ENCODE measurements at places on chromosomes 5 and 9.

DNA sequence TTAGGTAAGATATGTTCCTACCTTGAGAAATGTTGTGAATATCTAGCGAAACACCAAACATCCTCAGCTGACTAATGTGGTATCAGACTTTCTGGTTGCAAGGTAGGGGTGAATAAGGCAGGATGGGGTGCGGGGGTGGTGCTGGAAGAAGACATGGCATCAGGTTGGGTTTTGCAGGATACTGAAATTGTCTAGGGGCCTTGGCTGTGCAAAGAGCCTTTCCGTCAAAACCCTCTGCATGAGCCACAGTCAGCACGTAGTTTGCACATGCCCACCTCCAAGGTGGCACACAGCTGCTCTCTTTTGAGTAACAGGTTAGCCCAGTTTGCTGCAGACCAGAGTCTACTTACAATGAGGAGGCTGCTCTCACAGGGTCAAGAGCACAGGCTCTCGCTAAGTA lies 42.0 kb downstream of the SFXN1 start:
- peak; percentile 10 for ATAC-seq

DNA sequence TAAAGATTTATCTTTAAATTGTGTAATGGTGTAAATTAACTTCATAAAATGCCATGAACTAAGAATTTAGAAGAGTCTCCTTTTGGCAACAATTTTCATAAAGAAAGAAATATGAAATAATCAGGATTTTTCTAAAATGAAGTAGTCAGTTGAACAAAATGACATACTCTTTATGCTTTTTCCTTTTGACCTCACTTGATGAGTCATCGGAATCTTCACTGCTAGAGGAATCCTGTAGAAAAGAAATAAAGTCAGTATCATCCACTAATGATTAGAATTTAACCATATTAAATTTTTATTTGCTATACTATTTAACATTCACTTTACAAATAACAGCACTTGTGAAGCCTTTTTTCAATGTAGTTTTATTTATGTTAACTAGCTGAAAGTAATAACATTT lies 26.1 kb downstream of the CHD1 start:
- no peak for ATAC-seq

GRCh38 chr5:45252978-45253377 lies 443.2 kb downstream of the HCN1 start:
- ATAC-seq = no peak

GRCh38 chr5:25418319-25418859 lies 773.6 kb upstream of the CDH10 start:
- ATAC-seq = no peak

DNA sequence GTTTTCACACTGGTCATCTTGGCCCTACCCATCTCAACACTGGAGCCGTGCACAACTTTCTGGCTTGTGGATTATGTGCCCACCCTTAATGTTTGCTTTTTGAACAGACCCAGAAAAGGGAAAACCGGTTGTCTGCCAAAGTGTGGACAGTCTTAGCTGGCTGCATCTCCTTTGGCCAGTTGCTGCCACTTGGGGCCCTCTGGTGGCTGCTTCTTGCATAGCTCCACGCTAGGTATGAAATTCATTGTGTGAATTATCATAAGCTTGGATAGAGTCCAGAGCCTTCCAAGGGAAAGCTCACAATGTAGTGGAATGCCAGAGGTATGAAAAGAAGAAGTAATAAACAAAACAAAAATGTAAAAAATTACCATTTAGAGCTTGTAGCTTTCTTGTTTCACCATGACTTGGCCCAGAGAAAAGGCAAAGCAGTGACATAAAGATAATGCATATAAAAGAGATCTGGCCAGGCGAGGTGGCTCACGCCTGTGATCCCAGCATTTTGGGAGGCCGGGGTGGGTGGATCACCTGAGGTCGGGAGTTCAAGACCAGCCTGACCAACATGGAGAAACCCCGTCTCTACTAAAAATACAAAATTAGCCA lies 12.5 kb upstream of the SLC36A3 start:
- ATAC-seq = peak; percentile 79

GRCh38 chr9:95465115-95465514 lies 51.7 kb downstream of the PTCH1 start:
- ATAC-seq = no peak

DNA sequence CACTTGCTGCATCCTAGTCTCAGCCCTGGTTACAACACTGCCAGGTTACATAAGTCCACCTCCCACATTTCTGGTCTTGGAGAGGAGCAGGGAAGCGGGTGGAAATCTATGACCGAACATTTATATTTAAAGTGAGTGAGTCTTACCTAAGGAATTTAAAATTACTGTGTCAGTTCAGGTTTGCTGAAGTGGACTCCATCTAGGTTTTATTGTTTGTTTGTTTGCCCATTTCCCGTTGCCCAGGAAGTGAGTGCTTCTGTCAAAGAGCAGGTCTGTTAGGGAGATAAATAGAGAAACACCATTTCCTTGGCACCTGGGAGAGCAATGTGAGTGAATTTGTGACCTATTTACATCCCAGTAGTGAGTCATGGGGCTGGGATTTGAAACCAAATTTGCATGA lies 179.5 kb downstream of the KIF4B start:
- no peak for ATAC-seq

DNA sequence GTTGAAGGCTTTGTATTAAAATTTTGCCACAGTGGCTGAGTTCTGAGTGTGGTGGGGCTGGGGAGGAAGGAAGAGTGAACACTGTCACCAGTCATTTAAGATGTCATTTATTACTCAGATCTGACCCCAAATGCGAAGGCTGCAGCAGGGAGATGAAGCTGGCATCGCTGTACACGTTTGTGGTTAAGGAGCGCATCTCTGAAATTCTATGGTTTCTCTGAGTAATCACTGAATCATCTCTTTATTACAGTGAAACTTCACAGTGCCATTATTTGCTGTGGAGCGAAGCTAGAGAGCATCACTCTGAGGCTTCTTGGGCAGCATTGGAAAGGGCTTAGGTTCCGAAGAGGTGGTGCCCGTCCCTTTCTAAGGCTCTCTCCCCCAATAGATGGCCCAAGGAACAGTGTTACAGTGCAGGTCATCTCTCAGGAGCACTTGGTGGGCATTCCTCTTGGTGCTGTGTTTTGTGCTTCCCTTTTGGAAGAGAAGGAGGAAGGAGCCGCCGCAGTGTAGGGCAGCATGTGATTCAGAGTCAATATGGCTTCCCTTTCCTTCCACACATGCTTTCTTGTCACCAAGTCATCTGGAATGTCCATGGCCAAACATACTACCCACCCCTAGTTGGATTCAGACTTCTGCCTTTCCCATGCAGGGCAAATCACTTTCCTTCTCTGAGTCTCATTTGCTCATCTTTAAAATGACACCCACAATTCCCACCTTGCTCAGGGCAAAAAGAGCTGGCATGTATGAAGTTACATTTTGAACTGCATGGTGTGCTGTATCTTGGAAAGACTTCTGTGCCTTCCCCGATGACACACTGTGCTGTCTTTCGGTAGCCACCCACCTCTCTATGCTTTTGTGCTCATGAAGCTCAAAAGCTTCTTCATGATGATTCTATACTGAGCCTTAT lies 9.3 kb upstream of the TEX48 start:
- ATAC-seq = peak; percentile 78

DNA sequence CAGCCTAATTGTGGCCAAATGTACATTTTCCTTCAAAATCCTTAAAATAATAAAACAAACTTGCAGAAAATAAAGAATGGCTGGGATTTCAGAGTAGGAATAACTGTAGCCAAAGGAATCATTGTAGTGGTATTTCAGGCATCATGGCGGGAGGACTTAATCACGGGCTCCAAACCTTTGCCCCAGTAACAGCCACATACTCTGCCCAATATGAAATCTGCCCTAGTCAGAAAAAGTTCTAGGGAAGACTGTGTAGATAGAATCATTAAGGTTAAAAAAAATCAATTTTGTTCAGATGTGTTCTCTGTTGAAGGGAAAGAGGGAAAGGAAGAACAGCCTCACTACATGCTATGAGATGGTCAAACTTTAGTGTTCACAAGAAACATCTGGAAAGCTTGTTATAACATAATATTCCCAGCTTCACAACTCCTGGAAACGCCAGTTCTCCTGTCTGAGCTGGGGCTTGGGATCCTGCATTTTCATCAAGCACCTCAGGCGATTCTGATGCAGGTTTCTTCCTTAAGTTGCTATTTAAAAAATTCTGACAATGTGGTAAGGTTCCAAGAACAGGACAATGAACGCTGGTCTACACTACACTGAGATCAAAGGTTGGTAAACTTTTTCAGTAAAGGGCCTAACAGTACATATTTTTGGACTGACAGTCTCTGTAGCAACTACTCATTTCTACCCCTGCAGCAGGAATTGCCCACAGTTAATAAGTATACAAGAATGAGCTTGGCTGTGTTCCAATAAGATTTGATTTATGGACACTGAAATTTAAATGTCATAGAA lies 87.9 kb downstream of the CEMIP2 start:
- no peak for ATAC-seq

DNA sequence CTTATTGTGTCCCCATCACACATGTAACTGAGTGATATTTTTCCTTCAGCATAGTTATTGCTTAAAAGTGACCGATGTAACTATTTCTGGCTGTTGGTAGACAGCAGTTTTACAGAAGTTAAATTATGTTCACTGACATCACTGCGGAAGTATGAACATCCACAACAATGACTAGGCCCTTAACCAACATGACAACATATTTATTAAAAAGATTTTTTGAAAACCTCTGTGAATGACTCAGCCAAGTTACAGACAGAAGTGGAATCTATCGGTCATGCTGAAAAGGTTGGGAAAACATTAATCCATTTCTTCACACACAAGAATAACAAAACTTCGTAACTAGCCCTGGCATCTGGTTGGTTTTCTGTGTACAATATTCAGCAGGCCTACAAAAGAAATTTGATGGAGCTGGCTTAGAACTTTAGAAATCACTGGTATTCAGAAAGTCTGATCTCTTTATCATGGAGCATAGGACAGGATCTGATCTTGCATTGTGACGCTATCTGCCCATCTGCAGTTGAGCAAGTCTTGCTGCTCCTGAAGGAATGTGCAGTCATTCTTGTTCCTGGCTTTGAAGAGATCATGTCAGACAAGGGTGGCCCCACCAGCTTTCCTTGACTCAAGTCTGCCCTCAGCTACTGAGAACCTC lies 6.5 kb downstream of the GLIS3 start:
- no peak for ATAC-seq
